ENCODE measurements at places on chromosomes 7 and 10.

DNA sequence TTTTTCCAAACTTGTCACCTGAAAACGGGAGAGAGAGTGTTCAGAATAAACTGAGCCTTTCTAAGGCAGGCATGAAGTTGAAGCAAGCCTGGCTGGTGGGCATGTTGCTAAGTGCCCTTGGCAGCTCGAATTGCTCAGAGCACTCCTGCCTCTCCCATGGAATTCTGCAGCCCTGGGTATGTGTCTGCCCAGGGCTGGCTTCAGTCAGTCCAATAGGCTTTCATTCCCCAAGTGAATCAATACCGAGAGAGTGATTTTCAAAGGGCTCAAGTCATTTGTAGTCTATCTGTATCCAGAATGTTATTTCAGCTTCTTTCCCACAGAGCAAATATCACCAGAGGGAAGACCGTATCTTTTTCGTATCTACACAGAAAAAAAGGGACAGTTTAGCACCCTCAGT is 415.5 kb upstream of the COBL start:
- DNase-seq: no peak
- peaks cover 28% of the 10 kb centered on the region for H3K4me1 ChIP-seq
- peaks cover 90% of the 10 kb centered on the region for H3K27me3 ChIP-seq
- H3K27ac ChIP-seq: no peak overlapping the region
- H3K4me3 ChIP-seq: 0 out of 2 replicates have a peak overlapping the region, but pooled peaks have one; percentile 16
- peaks cover 23% of the 10 kb centered on the region for H3K36me3 ChIP-seq

DNA sequence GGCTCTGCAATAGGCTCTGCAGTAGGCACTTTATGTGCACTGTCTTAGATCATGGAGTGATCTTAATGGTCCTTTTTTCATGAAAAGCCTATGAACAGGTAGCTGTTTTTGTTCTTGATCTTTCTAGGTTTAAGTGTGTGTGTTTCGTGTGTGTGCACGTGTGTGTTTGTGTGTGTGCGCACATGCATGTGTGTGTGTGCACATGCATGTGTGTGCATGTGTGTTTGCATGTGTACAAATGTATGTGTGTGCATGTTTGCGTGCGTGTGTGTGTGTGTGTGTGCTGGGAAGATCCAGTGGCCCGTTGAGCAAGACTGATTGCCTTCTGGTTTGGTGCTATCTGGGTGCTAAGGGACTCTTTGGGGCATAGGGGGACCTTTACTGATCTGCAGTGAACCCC is 334.8 kb downstream of the GLRX3 start:
- no peaks in the 10 kb centered on the region for H3K4me1 ChIP-seq
- no peak overlapping the region for H3K27ac ChIP-seq

DNA sequence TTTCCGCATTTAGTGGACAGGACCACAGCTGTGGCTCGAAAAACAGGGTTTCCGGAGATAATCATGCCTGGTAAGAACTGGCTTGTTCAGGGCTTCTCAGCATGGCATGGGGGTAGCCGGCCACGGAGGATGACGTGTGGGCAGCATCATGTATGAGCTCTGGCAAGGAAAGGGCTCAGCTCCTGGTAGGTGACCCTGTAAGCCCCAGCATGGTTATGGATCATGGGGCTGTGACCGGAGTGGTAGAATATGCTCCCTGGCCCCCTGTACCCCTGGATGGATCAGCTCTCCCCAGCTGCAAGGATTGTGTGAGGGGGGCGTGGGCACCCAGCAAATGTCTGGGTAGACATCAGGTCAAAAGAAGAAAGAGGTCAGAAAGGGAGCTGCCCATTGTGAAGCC is 113.5 kb downstream of the DOCK1 start:
- no peaks in the 10 kb centered on the region for H3K27me3 ChIP-seq
- no peaks in the 10 kb centered on the region for H3K4me1 ChIP-seq
- H3K4me3 ChIP-seq: no peak overlapping the region
- H3K27ac ChIP-seq: no peak overlapping the region
- peaks cover 21% of the 10 kb centered on the region for H3K36me3 ChIP-seq

- no peaks in the 10 kb centered on the region for H3K36me3 ChIP-seq
- H3K27ac ChIP-seq: no peak overlapping the region
- H3K27me3 ChIP-seq: peaks cover 23% of the 10 kb centered on the region
- H3K4me1 ChIP-seq: peaks cover 22% of the 10 kb centered on the region
- no peak overlapping the region for H3K4me3 ChIP-seq
- DNase-seq: no peak
Measured at GRCh38 chr10:78402591-78402990, 368.9 kb downstream of the RPS24 start.

- no peak for DNase-seq
- H3K4me1 ChIP-seq: no peaks in the 10 kb centered on the region
- no peaks in the 10 kb centered on the region for H3K36me3 ChIP-seq
- H3K27me3 ChIP-seq: no peaks in the 10 kb centered on the region
- H3K4me3 ChIP-seq: no peak overlapping the region
- H3K27ac ChIP-seq: no peak overlapping the region
Measured at GRCh38 chr7:102889851-102890250, 22.9 kb upstream of the LRRC17 start.

DNA sequence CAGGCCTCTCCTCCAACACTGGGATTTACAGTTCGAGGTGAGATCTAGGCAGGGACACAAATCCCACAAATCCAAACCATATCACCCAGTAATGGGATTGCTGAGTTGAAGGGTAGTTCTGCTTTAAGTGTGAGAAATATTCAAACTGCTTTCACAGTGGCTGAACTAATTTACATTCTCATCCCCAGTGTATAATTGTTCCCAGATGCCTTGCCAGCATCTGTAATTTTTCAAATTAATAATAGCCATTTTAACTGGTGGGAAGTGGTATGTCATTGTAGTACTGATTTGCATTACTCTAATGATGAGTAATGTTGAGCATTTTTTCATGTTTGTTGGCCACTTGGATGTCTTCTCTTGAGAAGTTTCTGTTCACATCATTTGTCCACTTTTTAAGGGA is 592.8 kb upstream of the GRM3 start:
- no peaks in the 10 kb centered on the region for H3K27me3 ChIP-seq
- H3K4me3 ChIP-seq: no peak overlapping the region
- no peaks in the 10 kb centered on the region for H3K4me1 ChIP-seq
- H3K36me3 ChIP-seq: no peaks in the 10 kb centered on the region

DNA sequence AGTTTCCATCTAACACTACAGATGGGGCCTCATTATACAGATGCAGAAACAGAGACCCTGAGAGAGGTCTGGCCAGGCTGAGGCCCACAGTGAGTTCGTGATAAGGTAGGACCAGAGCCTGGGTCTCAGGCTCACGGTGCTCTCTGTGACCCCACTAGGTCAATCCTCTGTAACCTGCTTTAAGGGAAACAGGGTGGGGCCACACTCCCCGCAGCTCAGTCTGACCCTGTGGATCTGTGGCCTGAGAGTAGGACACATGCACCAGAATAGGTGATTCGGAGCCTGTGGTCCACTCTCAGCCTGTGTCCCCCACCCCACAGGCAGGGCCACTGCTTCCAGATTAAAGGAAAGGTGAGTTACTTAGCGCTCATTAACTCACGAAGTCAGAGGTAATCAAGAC is 137.8 kb upstream of the FAM20C start:
- no peak overlapping the region for H3K27ac ChIP-seq
- H3K36me3 ChIP-seq: peaks cover 2% of the 10 kb centered on the region
- peaks cover 29% of the 10 kb centered on the region for H3K4me1 ChIP-seq

DNA sequence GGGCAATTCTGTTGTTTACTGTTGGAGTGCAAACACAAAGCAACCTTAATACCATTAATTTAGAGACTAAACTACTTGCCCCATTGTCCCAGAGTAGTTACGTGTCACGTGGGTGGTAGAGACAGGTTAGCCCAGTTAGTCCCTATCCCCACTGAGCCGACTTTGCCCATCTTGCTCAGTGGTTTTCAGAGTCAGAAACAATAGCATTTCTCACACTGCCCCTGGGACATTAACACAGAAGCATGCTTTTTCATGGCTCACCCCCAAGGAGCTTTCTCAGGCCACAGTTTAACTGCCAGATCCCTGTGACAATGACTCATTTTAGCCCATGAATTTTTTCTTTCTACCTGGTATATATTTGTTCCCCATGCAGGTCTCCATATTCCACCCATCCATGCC is 271.0 kb downstream of the POU6F2 start:
- no peaks in the 10 kb centered on the region for H3K27me3 ChIP-seq
- no peak overlapping the region for H3K27ac ChIP-seq
- H3K4me3 ChIP-seq: no peak overlapping the region
- no peaks in the 10 kb centered on the region for H3K36me3 ChIP-seq
- H3K4me1 ChIP-seq: peaks cover 21% of the 10 kb centered on the region
- no peak for DNase-seq

GRCh38 chr7:114988026-114988425 is 66.1 kb downstream of the MDFIC start:
- H3K27ac ChIP-seq: no peak overlapping the region
- no peak overlapping the region for H3K4me3 ChIP-seq
- DNase-seq: no peak
- H3K27me3 ChIP-seq: no peaks in the 10 kb centered on the region
- H3K36me3 ChIP-seq: peaks cover 6% of the 10 kb centered on the region

- H3K27ac ChIP-seq: no peak overlapping the region
- no peaks in the 10 kb centered on the region for H3K27me3 ChIP-seq
- H3K36me3 ChIP-seq: 0 out of 2 replicates have a peak, but pooled peaks cover under 1% of the 10 kb centered on the region
- H3K4me3 ChIP-seq: no peak overlapping the region
- peaks cover 5% of the 10 kb centered on the region for H3K4me1 ChIP-seq
Measured at GRCh38 chr7:151389768-151390597, 19.9 kb downstream of the WDR86 start.

GRCh38 chr7:28813243-28813962 is 144.7 kb downstream of the TRIL start:
- no peaks in the 10 kb centered on the region for H3K36me3 ChIP-seq
- no peaks in the 10 kb centered on the region for H3K27me3 ChIP-seq
- no peak overlapping the region for H3K27ac ChIP-seq
- H3K4me3 ChIP-seq: no peak overlapping the region
- peaks cover 5% of the 10 kb centered on the region for H3K4me1 ChIP-seq

DNA sequence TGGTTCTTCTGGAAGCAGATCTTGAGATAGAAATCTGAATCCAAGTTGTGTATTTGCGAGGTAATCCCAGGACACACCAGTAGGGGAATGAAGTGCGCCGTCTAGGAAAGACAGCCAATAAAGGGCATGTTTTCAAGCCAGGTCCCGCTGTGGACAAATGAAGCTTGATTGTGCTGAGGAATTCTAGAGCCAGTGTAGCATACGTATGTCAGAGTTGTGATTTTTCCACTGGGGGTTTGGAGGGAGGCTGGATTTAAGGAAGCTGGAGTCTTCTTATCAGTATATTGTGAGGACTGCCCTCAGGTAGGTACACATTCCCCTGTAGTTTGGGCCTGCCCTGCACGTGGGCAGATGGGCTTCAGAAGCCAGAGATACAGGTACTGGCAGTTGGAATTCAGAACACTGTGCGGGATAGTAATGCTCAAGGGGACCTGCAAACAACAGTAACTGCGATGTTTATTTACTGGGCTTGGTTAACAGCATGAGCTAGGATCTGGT is 50.9 kb downstream of the GALNT11 start:
- H3K27me3 ChIP-seq: no peaks in the 10 kb centered on the region
- DNase-seq: peak; percentile 65
- H3K4me3 ChIP-seq: no peak overlapping the region
- peaks cover 75% of the 10 kb centered on the region for H3K4me1 ChIP-seq

GRCh38 chr7:19587291-19587690 is 121.5 kb downstream of the POLR1F start:
- H3K4me3 ChIP-seq: no peak overlapping the region
- peak; percentile 29 for DNase-seq
- no peaks in the 10 kb centered on the region for H3K4me1 ChIP-seq

DNA sequence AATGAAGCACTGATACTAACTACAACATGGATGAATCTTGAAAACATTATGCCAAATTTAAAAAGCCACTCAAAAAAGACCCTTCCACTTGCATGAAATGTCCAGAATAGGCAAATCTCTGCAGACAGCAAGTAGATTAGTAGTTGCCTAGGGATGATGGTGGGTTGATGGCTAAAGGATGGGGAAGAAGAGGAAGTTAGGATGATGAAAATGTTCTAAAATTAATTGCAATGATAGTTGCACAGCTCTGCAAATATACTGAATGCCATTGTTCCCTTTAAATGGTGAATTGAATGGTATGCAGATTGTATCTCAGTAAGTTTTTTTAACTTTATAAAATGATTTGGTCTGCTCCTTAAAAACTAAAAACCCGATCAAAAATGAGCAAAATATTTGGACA is 7.3 kb upstream of the LIPA start:
- H3K36me3 ChIP-seq: peaks cover 15% of the 10 kb centered on the region
- H3K4me1 ChIP-seq: peaks cover 17% of the 10 kb centered on the region
- no peak overlapping the region for H3K27ac ChIP-seq
- H3K27me3 ChIP-seq: peaks cover 6% of the 10 kb centered on the region
- no peak for DNase-seq

DNA sequence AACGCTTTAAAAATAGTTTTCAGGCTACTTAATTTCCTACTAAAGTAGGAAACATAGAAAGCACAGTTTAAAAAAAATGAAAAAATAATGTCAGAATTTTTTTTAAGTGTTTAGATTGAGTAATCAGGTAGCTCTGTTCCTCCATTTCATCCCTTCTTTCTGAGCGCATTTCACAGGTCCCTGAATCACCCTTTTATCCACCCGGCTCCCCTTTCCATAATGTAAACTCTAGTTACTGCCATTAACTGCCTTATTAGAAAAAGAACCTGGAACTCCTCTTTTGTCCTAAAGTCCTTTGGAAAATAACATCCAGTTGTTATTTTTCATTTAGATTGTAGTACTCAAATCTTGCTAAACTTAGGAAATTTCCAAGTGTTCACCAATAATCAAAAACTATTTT is 5.8 kb downstream of the KCND2 start:
- no peak overlapping the region for H3K4me3 ChIP-seq
- DNase-seq: no peak
- H3K4me1 ChIP-seq: peaks cover 46% of the 10 kb centered on the region
- H3K27me3 ChIP-seq: peaks cover 17% of the 10 kb centered on the region
- no peak overlapping the region for H3K27ac ChIP-seq
- H3K36me3 ChIP-seq: peaks cover 7% of the 10 kb centered on the region

DNA sequence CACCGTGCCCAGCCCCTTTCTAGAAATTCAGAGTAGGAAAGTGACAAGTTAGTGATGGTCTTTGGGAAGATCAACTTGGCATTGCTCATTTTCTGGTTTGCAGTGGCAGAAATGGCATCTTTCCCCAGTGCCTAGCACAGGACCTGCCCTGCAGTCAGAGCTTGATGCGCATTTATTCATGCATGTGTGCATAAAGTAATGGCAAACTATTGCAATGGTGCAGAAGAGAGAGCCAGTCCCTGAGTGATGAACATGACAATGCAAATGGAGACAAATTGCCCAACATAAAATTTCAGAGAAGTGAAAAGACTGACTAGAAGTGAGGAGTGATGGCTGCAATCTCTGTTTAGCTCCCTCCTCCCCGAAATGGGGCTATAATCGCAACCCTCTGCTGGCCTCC is 268.2 kb downstream of the CCSER2 start:
- H3K4me1 ChIP-seq: peaks cover 6% of the 10 kb centered on the region
- no peak overlapping the region for H3K27ac ChIP-seq
- H3K4me3 ChIP-seq: no peak overlapping the region
- peaks cover 2% of the 10 kb centered on the region for H3K36me3 ChIP-seq
- no peaks in the 10 kb centered on the region for H3K27me3 ChIP-seq

DNA sequence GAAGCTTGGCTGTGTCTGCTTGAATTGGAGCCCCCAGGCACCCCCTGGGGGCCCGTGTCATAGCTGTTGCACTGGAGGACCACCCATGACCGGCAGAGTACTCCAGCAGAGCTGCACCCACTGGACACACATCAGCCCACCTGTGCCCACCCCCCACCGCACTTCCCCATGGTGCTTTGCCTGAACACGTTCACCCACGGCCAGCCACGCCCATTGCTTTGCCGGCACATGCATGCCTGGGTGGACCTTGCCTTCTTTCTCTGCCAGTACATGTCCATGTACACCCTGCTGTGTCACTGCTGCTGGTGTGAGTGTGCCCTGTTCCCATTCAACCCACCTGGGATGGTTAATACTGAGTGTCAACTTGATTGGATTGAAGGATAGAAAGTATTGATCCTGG is 88.7 kb downstream of the SAMD9 start:
- H3K27me3 ChIP-seq: peaks cover 5% of the 10 kb centered on the region
- no peak overlapping the region for H3K27ac ChIP-seq
- peaks cover 17% of the 10 kb centered on the region for H3K36me3 ChIP-seq
- no peaks in the 10 kb centered on the region for H3K4me1 ChIP-seq

Measured in WTC11 (cell line).